ENCODE measurements at places on chromosomes 5 and 9.

DNA sequence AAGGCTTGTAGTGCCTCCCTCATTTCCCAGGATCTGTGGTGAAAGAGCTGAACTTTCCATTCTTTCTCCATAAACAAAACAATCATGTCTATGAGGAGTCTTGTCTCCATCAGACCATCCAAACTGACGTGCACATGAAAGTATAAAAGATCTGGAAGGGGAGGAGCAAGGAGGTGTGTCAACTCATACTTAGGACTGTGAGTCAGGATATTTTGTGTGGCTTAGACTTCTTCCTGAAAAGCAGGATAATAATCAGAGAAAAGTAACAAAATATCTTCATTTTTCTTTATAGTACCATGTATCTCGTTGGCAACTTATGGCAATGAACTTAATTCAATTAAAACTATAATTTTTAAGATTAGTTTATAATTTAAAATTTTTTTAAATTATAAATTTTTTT is 96.0 kb upstream of the PRRC1 start:
- DNase-seq, result peak; percentile 41

GRCh38 chr9:91522481-91522880 is 98.8 kb upstream of the NFIL3 start:
- no peak for DNase-seq

- DNase-seq, result no peak
These were observed 378 bp downstream of the DROSHA start for GRCh38 chr5:31531543-31531887.

GRCh38 chr9:125822160-125822559 is 75.0 kb downstream of the PBX3 start:
- no peak for DNase-seq

- DNase-seq, result no peak
These were observed 13.0 kb downstream of the GSN start for GRCh38 chr9:121280715-121281613.
